ENCODE measurements at places on chromosomes 3 and 15.

GRCh38 chr3:177824190-177824786, 627.0 kb upstream of the TBL1XR1 start:
- peak; percentile 44 for DNase-seq

DNA sequence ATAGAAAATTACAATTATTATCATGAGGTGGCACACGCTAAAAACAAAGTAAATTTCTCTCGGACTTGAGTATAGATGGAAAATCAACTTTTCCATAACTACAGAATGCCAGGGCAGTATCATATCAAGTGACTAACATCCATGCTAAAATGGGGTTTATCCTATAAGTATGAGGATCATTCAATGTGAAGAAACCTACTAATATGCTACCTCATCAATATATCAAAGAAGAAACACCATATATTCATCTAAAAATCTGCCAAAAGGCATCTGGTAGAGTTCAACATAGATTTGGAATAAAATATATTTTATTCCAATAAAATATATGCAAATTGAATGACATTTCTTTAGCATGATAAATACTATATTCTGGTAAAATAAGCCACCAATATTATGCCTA, 894.4 kb downstream of the MCTP2 start:
- DNase-seq = no peak

DNA sequence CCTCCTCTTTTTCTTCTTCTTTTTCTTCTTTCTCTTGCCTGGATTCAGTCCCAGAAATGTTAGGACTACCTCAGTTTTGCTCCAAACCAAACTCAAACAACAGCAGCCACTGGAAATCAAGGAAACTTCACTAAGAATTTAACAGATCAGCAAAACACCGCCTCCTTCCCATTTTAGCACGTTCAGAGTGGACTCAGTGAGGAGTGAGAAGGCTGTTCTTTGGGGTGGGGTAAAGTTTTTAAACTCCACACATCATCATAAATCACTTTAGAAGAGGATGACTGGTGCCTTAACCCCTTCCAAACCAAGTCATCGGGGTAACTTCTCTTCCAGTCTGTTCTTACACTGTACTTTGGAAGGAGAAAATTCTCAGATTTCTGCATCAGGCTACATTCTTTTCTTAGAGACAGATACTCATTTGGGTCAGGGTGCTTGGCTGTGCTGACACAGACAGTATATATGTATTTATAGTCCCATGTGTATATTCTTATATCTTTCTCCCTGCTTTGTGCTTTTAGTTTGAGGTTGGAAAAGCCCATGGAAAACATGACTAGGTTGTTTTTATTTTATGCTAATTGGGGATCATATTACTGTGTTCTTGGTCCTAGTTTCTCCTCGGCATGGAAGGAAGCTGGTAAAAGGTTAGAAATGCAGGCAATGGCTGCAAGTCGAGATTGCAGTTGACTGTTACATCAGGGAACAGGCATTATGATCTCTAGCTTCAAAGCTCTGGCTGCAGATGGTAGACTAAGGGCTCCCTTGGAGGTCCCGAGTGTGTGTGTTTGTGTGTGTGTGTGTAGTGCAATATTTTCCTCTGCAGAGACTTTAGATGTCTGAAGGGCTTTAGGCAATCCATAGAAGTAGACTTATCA, at the start of gene CCDC80:
CCDC80 (minus strand) TSS at position 214 of the 872 bp plus-strand sequence. CDS start 1,238 bp downstream, outside the sequence.
- no peak for DNase-seq

- no peak for DNase-seq
These were observed 32.7 kb downstream of the PTH1R start for GRCh38 chr3:46910166-46910760.

GRCh38 chr3:135807879-135808278, 157.6 kb upstream of the PPP2R3A start:
- no peak for DNase-seq
